ENCODE measurements at places on chromosomes 16 and 17.
A peak's percentile ranks its signal among the peaks of the same experiment; 100 is the strongest.

- DNase-seq = no peak
Observed at GRCh38 chr16:80164966-80165550, 375.7 kb upstream of the DYNLRB2 start.

DNA sequence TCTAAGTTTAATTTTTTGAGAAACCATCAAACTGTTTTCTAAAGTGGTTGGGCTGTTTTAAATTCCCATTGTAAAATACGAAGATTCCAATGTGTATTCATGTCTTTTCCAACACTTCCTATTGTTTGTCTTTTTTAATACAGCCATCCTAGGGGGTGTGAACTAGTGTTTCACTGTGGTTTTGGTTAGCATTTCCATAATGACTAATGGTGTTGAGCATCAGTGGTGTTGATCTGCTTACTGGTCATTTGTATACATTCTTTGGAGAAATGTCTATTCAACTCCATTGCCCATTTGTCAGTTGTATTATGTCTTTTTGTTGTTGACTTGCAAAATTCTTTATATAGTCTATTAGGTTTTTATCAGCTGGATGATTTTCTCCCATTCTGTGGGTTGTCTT is 239.2 kb upstream of the AXIN2 start:
- no peak for DNase-seq

DNA sequence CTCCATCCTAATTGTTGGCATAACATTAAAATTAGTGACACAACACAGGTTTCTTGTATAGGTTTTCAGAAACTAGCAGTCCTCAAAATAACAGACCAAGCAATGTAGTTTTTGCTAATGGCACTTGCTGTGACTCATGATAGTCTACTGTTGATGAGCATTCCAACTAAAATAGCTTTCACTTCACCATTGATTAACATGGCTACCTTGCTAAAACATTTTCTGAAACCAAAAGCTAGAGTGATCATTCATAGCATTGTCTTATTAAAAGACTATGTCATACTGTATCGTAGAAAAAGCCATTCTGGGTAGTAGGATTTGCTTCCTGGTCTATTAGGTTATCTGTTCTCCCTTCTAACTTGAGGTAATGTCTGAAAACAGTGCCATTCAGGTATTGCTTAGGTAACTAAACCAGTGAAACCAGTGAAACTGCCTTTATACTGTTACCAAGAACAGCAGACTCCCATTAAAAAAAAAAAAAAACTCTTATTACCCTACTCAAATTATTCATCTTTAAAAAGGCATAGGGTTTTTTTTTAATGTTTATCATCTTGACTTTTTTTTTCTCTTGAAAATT is 2.5 kb upstream of the CLTC start:
- no peak for DNase-seq

GRCh38 chr17:58384897-58385296 is 32.4 kb downstream of the RNF43 start:
- no peak for DNase-seq

DNA sequence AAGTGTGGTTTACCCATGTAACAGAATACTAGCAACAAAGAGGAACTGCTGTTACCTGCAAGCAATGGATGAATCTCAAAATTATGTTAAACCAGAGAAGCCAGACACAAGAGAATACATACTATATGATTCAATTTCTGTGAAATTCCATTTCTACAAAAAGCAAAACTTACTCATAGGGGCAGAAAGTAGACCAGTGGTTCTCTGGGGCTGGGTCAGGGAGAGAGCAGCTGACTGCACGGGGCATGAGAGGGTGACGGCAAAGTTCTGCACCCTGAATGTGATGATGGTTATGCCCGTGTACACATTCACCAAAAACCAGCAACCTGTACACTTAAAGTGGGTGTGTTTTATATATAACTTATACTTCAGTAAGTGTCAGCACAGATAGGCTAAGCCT is 3.1 kb downstream of the ZNF843 start:
- DNase-seq = no peak

GRCh38 chr17:32722733-32723132 is 154.2 kb downstream of the MYO1D start:
- DNase-seq = no peak

DNA sequence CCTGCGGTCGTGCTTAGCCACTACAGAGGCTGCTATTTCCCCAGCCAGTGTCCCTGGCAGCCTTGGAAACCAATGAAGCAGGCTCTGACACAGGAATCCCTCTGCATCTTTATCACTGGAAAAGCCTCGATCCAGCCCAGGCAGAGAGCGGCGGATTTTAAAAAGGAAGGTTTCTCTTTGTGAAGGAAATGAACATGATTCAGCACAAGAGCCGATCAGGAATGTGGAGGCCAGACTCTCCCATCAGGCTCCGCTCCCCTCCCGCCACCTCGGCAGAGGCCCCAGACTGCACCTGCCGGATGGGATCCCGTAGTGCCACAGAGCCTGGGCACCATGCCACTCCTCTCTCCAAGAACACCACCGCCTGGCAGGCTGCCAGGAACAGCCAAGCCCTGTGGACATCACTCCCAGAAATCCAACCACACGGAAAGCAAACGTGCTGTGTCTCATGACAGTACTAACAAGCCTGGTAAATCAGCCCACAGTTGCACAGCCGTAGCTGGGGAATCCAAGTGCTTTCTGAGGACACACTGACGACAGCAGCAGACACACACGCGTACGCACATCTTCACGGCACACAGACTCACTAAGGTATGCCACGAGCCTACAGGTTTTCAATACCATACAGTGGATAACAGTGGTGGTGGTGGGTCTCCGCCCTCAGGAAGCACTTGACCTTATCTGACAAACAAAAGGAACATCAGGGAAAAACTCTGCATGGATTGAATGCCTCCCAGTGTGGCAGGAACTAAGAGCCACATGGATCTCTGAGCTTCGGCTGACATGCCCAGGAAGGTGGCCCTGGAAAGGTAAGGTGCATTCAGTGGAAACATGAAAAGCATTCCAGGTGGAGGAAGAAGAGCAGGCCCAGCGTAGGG is 5.4 kb downstream of the LRRC75A start:
- DNase-seq = no peak

- DNase-seq = no peak
Observed at GRCh38 chr16:2855536-2855935, 2.4 kb downstream of the PRSS22 start.

DNA sequence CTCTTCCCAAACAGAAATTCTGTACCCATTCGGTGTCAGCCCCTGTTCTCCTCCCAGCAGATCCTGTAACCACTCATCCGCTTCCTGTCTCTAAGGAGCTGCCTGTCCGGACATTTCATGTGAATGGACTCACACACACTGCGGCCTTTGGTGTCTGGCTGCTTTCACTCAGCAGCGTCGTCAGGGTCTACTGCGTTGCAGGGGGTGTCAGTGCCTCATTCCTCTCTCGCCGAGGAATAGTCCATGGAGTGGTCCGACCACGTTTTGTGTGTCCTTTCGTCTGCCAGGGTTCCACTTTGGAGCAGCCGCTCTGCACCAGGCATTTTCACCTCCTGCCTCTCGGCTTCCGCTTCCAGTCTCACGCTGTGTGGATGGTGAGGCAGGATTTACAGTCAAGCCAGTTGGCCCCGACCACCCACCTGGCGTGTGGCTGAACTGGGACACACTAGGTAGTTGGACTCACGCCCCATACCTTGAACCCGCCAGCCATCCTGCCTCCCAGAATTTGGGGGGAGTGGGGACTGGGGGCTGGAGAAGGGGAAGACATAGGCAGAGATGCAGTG is 188.2 kb upstream of the CIBAR2 start:
- DNase-seq = peak; percentile 55

DNA sequence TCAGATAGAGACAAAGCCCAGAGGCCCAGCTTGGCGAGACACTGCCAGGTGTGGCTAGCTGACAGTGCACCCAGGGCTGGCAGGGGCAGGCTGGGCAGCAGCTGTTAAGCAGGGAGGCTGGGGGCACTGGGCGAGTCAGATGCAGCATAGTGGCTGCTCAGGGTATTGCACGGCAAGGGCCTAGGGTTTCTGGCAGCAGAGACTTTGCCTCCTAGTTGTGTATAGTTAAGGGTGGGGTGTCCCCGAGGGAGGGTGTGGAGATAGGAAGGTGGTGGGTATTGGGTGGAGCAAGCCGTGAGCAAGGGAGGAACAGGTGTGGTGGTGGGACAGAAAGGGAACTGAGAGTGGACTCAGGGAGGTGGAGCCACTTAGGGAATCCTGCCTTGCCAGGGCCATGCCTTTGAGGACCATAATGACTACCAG is 66.0 kb downstream of the SMPD3 start:
- no peak for DNase-seq

DNA sequence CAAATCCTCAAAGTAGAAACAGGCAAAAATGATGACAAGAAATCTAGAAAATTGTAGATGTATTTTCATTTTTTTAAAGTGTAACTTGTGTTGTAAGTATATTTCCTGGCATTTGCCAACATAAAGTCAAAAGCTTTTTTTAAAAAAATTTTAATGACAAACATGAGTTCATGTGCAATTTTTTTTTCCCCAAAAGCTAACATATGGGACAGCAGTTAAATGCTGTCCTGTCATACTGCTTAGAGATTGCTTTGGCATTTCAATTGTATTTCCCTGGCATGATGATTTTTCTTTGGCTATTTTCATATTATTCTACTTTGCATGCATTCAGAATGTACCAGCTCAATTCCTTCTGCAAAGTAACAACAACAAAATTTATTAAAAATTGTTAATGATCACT is 24.5 kb upstream of the CPPED1 start:
- DNase-seq = no peak

- DNase-seq = no peak
Observed at GRCh38 chr17:72562615-72563188, 441.9 kb downstream of the SOX9 start.

DNA sequence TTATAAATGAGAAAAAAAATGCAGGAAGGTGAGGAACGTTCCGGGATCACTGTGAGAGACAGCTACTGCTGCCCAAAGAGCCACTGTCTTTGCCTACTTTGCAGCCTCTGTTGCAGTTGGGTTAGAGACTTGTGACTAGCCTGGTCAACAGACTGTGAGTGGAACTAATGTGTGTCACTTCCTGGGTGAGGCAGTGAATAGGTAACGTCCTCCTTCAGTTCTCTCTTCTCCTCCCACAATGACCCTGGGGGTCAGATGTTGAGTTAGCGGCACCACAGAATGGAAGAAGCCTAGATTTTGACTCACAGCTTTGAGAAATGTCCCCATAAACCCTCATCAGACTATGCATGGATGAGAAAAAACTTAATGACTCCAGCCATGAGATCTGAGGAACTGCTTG is 5.2 kb downstream of the C16orf46 start:
- DNase-seq = no peak

Measured in renal pelvis (tissue), 12 donors.